CD14-positive monocyte (primary cell): ENCODE measurements at places on chromosomes 12 and 14.

- peak; percentile 3 for DNase-seq
These were observed 206.2 kb upstream of the RGS6 start for GRCh38 chr14:71725922-71726579.

DNA sequence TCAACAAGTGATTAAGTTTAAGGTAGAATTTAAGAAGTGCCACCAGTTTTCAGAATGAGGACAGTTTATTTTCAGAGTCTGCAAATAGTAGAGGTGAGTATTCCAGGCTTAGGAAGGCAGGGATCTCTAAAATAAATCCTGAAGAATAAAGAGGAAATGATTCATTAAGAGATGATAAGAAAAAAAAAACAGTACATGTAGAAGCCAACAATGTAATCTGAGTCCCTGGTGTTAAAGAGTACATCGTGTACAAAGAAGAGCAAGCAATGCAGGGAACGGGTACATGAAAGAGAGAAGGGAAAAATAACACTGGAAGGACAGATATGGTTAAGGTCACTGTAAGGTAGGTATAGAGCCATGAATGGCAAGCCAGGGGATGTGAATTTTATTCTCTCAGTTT lies 95.2 kb upstream of the FOXG1 start:
- DNase-seq: no peak

- no peak for DNase-seq
These were observed 10.7 kb upstream of the NEUROD4 start for GRCh38 chr12:55008944-55009585.

GRCh38 chr14:94722397-94722796 lies 47.5 kb downstream of the GSC start:
- DNase-seq: no peak

DNA sequence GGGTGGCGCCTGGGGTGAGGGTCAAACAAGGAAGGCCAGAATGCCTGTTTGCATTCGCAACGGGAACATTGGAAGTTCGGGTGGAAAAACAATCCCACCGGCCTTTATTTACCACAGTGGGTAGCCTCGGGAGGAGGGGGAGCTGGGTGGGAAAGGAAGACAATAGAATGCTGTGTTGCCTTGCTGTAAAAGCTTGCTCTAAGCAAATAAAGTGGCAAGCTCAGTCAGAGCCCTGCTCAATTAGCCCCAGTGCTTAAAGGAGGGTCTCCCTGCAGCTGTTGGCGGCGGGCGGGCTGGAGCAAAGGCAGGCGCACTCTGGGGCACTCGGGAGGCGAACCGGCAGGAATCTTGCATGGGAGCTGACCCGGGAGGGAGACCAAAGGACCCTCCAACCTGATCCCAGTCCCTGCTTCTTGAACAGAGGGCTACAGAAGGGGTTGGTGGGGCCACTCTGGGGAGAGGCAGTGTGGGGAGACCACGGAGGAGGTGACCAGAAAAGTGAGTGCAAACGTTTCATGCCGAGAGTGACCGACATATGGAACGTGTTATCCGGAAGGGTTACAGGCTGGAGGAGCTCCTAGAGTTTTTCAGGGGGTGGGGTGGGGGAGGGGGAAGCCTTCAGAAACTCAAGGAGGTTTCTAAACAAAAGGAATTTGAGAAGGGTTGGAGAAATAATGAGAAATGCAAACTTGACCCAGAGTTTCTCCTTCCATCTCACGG lies 48.5 kb downstream of the NTF3 start:
- no peak for DNase-seq

DNA sequence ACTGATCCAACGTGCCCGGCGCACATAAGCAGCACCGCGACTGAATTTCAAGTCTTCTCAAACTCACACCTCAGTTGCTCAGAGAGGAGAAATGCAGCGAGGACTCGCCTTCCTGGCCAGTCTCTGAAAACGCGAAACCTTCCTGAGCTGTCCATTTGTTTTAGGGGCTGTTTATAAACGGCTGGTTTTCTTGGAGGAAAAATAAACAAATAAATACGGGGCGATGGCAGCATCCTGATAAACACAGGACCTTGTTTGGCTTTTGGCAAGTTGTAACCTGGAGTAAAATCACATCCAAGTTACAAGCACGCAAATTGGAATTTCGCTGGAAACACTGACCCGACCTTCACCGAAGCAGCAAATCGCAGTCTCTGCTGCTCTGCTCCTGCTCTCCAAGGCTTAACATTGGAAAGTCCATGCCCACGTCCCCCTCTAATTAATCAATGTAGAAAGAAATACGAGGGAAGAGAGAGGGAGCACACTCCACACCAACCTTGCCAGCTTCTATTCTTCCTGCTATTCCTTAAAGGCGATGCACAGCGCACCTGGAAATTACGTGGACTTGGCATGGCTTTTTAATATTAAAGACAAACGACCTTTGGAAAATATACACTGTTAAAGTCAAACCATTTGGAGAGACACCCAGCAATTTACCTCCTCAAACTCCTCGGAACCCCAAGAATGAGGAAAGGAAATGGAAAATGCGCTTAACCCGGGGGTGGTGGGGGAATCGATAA lies 248.8 kb downstream of the APAF1 start:
- no peak for DNase-seq

GRCh38 chr12:13365748-13366366 lies 169.3 kb downstream of the EMP1 start:
- no peak for DNase-seq

DNA sequence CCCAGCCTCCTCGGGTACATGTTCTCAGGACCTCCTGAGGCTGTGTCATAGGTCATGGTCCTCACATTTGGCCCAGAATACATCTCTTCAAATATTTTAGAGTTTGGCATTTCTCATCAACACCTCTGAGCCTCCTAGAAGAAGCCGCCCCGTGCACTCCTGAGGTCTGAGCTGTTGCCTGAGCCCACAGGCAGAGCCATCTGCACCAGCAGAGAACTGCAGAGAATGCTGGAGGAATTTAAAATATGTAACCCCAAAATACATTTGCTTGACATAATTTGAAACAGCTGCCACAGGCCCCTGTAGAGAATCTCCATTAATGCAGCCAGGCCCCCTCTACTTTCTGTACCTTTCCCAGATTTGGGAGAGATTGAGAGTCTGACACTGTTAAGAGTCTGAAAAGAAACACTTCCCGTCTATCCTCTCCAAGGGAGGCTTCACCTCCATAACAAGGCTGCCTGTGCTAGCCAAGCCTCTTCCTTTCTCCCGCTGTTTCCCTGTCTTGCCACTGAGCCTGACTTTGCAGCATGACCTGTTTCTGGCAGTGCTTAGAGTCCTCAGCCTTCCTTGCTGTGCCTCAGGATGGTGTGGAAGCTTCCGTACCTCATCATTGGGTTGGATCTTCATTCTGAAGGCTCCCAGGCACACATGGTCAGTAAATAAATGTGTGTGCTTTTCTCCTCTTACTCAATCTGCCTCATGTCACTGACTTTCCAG lies 95.4 kb upstream of the SFSWAP start:
- DNase-seq: no peak

- DNase-seq: no peak
These were observed 391 bp downstream of the SERPINA4 start for GRCh38 chr14:94561656-94562010.

DNA sequence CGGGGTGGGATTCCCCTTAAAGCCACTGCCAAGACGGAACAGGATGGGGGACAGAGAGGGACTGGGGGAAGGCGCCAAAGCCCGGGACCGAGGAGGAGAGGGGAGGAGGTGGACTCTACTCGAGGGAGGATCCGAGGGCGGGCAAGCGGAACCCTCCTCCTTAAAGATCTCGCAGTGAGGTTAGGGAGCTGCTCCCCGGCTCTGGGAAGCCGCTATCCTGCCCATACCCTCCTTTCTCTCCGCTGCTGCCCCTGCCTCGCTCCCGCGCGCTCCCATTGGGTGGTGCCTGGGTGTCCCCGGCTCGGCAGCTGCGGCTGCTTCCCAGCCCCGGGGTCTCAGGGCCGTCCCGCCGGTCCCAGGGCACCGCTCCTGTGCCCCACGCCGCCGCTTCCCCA lies 16.4 kb downstream of the KRT18 start:
- no peak for DNase-seq

DNA sequence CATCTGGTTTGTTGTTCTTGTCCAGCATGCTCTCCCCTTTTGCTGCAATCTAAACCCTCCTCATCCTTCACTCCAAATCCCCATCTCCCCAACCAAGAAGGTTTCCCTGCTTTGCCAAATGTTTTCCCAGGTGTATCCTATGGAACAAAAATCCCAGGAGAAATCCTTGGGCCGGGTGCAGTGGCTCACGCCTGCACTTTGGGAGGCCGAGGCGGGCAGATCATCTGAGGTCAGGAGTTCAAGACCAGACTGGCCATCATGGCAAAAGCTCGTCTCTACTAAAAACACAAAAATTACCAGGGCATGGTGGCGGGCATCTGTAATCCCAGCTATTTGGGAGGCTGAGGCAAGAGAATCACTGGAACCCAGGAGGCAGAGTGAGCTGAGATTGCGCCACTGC lies 5.0 kb downstream of the KSR2 start:
- no peak for DNase-seq

DNA sequence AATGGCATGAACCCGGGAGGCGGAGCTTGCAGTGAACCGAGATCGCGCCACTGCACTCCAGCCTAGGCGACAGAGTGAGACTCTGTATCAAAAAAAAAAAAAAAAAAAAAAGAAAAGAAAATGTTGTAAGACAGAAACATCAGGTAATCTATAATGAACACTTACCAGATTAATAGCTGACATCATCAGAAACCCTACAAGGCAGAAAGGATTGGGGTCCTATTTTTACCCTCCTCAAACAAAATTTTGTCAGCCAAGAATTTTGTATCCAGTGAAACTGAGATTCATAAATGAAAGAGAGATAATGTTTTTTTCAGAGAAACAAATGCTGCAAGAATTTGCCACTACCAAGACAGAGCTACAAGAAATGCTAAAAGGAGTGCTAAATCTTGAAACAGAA lies 14.1 kb downstream of the CLEC1A start:
- no peak for DNase-seq

- DNase-seq: no peak
These were observed 100.3 kb downstream of the SETD3 start for GRCh38 chr14:99380402-99380801.

DNA sequence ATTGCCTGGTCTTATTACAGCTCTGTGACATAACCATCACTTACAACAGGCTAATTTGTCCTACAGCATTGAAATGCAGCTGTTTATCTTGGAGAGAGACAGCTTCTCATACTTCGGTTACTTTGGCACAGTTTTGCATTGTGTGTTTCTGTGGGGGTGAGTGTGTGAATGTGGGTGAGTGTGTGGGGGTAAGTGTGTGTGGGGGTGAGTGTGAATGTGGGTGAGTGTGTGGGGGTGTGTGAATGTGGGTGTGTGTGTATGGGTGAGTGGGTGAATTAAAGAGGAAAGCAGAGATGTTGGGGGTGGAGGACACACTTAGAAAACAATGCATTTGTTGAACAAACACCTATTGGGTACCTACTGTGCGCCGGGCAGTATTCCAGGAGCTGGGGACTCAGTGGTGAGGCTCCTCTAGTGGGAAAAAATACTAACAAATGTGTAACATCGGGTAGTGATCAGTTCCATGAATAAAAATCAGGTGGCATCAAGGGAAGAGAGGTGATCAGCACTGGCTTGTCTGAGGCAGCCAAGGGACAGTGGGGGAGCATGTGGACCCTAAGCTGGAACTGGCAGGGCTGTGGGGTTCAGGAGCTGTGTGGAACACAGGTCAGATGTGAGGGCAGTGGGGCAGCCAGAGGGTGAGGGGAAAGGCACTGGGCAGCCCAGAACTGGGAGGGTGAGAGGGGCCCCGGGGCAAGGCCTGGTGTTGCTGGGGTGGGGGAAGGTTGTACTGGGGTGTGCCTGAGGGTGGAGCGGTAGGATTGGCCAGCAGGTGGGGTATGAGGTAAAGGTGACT lies 44.1 kb upstream of the AMN start:
- DNase-seq: no peak

DNA sequence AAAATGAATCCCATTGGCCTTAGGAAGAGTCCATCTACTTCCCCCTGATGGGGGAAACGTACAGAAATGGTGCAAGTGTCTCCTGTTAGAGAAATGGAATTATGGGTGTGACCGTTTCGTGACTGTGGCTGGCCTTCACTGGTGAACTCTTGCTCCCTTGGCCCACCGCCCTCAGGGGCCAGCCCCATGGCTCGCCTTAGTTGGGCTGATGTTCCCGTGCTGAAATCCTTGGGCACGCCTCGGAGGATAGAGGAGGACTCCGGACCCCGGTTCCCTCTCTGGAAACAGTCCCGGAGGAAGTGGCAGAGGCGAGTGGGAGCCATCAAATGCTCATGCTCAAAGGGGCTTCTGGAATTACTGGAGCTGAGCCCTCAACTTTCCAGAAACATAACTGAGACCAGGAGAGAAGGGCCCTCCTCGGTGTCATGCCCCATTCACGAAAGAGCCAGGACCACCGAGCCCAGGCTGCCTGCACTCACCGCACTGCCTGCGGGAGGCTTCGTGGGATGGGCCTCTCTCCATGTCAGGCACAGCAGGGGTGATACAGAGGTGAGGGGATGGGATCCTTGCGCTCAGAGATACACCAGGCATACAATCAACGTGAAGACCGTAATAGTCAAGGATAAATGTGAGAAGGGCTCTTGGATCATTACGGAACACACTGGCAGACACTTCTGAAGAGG lies 10.1 kb upstream of the CACNA2D4 start:
- DNase-seq: peak; percentile 1

DNA sequence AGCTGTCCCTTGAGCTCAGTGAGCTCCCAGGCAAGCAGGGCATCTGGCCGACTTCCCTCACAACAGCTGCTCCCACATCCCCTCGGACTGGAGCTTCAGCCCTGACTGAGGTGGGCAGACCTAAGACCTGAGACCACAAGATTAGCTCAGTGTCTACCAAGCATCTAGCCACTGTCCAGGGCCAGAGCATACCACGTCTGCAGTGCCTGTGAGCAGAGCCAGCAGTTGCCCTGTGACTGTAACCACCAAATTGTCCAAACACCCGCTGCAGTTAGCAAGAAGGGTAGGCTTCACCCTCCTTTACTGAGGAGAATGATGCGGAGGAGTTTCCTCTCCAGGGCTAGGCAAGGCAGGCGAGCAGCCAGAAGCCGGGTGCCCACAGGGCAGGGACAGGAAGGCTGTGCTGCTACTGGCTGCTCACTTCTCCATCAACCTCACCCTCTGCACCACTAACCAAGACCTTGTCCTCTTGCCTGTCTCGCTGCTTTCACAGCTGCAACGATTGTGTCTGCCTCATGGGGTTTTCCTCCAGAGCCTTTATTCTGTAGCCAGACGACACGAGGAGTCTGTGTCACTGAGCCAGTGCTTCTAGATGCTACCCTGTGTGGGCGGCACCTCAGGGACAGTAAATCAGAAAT lies 53.9 kb downstream of the ANAPC7 start:
- no peak for DNase-seq

DNA sequence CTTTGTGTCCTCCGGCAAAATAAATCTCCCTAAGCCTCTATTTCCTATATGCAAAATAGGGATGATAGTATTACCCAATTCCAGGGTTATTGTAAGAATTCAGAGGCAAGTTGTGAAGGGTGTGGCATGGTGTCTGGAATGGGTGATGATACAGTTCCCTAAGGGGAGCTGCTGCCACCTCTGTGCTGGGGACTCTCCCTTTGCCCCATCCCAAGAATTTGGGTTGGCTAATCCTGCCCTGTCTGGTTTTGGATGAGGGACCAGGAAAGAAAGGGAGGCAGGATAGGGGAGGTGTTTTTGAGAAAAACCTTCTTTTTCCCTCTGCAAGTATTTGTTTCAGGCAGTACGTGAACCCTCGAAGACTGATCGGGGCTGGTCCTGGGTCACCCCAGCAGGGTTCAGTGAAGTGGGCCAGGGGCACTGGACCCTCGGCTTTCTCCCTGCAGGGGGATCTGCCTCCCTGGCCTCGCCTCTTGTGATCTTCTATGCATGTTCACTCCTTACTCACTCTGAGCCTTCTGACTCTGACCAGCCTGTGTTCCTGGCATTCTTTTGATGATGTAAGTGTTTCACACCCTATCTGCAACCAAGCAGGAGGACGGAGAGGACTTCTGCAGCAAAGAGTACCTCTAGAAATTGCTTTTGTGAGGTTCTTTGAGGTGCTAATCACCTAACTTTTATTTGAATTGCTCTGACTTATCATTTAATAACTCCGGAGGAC lies 60.8 kb downstream of the RASSF3 start:
- DNase-seq: no peak
